Endodermal cell (in vitro differentiated cells): ENCODE measurements at places on chromosomes 7 and 10. TPM values are rescaled to one million over a fixed set of nuclear protein-coding genes. Genes with fewer than 3 reads are reported as not detected.
A peak's percentile ranks its signal among the peaks of the same experiment; 100 is the strongest.

The NSUN5 gene
- total RNA-seq = 42.1 and 43.3 TPM in 2 replicates

The PRSS37 gene
- total RNA-seq = not detected in 2 replicates

The TLX1 gene
- total RNA-seq = 0.38 TPM in 1 of 3 replicates, not detected in the others

- peaks cover 4% of the 10 kb centered on the region for H3K4me1 ChIP-seq
- DNase-seq = no peak
- no peak overlapping the region for H3K4me3 ChIP-seq
- H3K27me3 ChIP-seq = no peaks in the 10 kb centered on the region
These were observed 93.4 kb downstream of the SLC39A12 start for GRCh38 chr10:18044976-18045720.

DNA sequence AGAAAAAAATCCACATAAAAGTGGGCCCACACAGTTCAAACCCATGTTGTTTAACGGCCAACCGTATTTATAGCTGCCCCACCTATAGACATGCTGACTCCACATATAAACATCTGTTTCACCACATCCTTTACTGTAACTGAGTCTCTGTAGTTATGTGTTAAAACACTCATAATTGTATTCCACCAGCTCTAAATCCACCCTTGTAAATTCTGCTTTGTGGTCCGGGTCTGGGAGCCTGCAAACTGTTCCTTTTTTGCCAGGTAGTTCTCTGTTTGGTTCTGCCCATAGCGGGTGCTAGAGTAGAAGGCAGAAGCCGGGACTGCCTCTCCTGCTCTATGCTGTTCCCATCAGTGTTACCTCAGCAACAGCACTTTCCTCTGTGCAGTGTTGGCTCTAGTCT, 20.2 kb upstream of the FHIP2A start:
- DNase-seq = no peak
- no peak overlapping the region for H3K4me3 ChIP-seq
- no peaks in the 10 kb centered on the region for H3K4me1 ChIP-seq
- peaks cover 4% of the 10 kb centered on the region for H3K27me3 ChIP-seq
- H3K27ac ChIP-seq = no peak overlapping the region
- no peaks in the 10 kb centered on the region for H3K36me3 ChIP-seq

- peaks cover 5% of the 10 kb centered on the region for H3K4me1 ChIP-seq
- no peak overlapping the region for H3K27ac ChIP-seq
- H3K27me3 ChIP-seq = no peaks in the 10 kb centered on the region
These were observed 65.3 kb downstream of the DGKB start for GRCh38 chr7:14837216-14837615.

GRCh38 chr7:1454542-1454941, 4.7 kb downstream of the MICALL2 start:
- H3K27ac ChIP-seq = peak overlapping the region; percentile 44
- H3K4me3 ChIP-seq = no peak overlapping the region
- H3K4me1 ChIP-seq = no peaks in the 10 kb centered on the region
- H3K36me3 ChIP-seq = no peaks in the 10 kb centered on the region

DNA sequence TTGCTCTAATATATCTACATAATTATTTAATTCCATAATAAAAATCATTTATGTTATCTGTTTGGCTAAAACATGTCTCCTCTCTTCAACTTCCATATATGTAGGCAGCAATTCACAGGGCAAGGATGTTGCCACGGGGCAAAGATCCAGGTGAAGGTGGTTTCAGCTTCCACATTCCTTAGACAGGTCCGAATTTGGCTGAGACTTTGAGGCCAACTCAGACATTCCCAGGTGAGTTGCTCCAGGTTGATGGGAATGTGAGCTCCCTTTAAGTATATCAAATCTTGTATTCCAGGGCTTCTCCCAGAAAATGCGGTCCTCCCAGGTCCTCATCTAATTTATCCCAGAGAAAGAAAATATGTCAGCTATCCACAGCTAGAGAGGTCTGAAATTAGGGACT, 15.1 kb upstream of the AOAH start:
- DNase-seq = no peak
- peaks cover 12% of the 10 kb centered on the region for H3K4me1 ChIP-seq
- H3K4me3 ChIP-seq = no peak overlapping the region
- no peaks in the 10 kb centered on the region for H3K36me3 ChIP-seq

- H3K27me3 ChIP-seq = no peaks in the 10 kb centered on the region
- peaks cover 74% of the 10 kb centered on the region for H3K36me3 ChIP-seq
- no peaks in the 10 kb centered on the region for H3K4me1 ChIP-seq
- H3K27ac ChIP-seq = no peak overlapping the region
- H3K4me3 ChIP-seq = no peak overlapping the region
These were observed 19.8 kb upstream of the CLDN12 start for GRCh38 chr7:90383422-90383821.

DNA sequence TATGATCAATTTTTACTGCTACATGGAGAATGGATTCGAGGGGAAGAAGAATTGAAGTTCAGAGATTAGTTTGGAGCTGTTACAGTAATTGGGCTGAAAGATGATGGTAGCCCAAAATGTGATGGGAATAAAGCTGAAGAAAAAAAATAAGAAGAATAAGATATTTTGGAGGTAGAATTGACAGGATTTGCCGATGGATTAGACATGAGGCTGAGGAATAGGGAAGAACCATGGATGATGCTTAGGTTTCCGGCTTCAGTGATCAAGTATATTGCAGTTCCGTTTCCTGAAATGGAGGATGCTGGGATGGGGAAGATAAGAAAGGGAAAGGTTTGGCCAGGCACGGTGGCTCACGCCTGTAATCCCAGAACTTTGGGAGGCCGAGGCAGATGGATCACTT, 38.9 kb upstream of the FHIP2A start:
- DNase-seq = no peak
- H3K4me3 ChIP-seq = no peak overlapping the region
- H3K27ac ChIP-seq = no peak overlapping the region
- H3K27me3 ChIP-seq = no peaks in the 10 kb centered on the region
- no peaks in the 10 kb centered on the region for H3K4me1 ChIP-seq

GRCh38 chr7:35415411-35415822, 161.5 kb upstream of the TBX20 start:
- no peaks in the 10 kb centered on the region for H3K36me3 ChIP-seq
- H3K27me3 ChIP-seq = peaks cover 8% of the 10 kb centered on the region
- DNase-seq = no peak
- no peak overlapping the region for H3K27ac ChIP-seq

DNA sequence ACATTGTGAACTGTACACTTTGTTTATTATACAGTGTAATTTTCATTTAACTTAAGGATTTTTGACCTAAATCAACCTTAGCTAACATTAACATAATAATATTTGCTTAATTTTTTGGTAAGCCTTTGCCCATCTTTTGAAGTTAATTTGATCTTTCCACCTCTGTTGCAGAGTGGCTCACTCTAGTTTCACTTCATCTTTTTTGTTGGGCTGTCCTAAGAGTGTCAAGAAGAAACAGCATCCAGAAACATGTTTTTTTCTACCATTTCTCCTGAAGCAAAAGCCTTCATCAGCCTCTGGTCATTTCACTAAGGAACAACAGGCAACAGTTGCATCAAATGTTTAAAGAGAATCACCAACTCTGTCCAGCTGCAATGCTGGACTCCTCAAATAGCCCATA, 824.7 kb downstream of the REEP3 start:
- H3K27me3 ChIP-seq = peaks cover 47% of the 10 kb centered on the region
- no peak overlapping the region for H3K27ac ChIP-seq
- H3K36me3 ChIP-seq = no peaks in the 10 kb centered on the region
- no peak for DNase-seq

DNA sequence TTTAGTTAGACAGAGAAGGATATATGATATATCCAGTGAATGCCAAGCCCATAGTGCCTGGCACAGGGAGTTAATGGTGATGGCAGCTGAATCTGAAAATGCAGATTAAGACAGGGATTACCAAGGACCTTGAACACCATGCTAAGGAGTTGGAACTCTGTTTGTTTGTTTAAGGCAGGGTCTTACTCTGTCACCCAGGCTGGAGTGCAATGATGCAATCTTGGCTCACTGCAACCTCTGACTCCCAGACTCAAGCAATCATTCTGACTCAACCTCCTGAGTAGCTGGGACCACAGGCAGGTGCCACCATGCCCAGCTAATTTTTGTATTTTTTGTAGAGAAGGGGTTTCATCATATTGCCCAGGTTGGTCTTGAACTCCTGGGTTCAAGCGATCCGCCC, 1.6 kb downstream of the AKR1D1 start:
- H3K27me3 ChIP-seq = no peaks in the 10 kb centered on the region
- peak overlapping the region; percentile 12 for H3K4me3 ChIP-seq
- no peaks in the 10 kb centered on the region for H3K36me3 ChIP-seq
- no peak overlapping the region for H3K27ac ChIP-seq
- H3K4me1 ChIP-seq = no peaks in the 10 kb centered on the region

GRCh38 chr7:6012355-6013104, 3.5 kb downstream of the AIMP2 start:
- no peaks in the 10 kb centered on the region for H3K4me1 ChIP-seq
- no peak overlapping the region for H3K27ac ChIP-seq
- DNase-seq = no peak
- H3K36me3 ChIP-seq = peaks cover 43% of the 10 kb centered on the region
